HL-60 (cell line): ENCODE measurements at places on chromosomes 2 and 18.

GRCh38 chr2:169798718-169799592, at the start of gene SSB:
TSS of gene SSB (plus strand) at chr2:169798871. CDS start at chr2:169800961, 2,090 bp downstream.
- peak; percentile 93 for DNase-seq

DNA sequence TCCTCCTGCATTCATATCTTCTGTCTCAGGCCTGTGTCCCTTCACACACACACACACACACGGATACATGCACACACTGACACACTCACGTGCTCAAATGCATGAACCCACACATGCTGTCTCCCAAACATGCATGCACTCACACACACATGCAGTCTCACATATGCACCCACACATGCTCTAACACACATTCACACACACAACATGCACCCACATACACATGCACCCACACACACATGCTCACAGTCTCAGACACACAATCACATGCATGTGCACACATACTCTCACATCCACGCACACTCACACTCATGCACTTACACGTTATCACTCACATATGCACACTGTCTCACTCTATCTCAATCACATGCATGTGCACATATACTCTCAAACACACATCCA, 1.9 kb upstream of the CD226 start:
- DNase-seq = no peak

- DNase-seq = no peak
Observed at GRCh38 chr2:140597836-140598235, 1533.0 kb downstream of the LRP1B start.

DNA sequence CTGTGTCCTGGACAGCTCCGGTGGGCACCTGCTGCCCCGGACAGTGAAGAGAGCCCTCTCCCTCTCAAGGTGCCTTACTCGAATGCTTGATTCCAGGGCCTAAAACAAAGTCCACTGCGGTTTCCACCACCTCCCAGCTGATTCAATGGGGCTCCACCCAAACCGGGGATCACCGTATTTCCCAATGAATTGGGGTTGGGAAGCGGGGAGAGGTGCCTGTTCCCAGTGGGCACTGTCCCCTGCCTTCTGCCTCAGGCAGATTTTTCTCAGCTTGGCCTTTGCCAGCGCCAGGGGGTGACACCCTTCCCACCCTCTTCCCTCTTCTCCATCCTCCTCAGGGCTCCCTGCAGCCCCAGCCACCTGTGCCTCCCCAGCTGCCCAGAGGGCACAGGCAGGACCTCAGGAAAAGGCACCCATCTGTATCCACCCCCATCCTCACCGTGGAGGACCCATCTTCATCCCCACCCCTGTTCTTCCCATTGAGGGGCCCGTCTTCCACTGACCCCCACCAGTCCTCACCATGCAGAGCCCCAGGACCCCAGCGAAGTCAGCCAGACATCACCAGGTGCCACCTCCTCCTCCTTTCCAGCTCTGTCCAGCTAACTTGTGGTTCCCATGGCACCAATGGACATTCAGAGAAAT, 66.7 kb upstream of the HPCAL1 start:
- DNase-seq = no peak

DNA sequence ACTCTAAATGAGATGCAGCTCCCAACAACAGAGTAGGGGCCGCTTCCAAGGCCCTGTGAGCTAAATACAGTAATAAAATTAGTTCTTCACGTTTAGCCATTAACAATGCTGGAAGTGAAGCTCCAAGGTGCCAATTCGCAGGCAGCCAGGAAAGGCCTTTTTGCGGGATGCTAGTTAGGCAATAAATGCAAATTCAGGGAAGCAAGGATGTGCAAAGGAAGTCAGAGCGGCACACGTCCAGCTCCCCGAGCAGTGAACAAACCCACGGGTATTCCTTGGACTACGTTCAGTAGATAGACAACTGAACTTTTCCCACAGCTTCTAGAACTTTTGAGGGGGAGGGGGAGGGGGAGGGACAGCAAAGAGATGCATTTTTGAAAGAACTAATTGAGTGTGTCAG, 6.9 kb downstream of the ZNF516 start:
- DNase-seq = no peak

DNA sequence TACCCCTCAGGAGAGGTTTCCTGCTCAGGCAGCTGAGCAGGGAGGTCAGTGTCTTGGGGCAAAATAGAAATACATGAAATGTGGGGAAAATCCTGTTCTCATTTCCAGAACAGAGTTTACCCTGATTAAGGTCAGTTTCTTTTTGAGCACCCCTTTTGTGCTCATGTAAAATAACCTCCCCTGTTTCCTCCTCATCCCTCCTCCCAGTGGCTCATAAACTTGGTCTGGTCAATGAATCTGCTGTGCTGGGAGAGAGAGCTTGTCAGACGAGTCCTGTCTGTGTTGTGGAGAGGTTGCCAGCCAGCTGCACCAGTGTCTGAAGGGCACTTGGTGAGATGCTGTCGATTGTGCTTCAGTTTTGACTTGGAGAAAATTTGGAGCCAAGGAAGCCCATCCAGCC, 48.6 kb downstream of the NTSR2 start:
- no peak for DNase-seq

- no peak for DNase-seq
Observed at GRCh38 chr2:102771114-102771513, 9.3 kb downstream of the TMEM182 start.
